Central memory CD8-positive, alpha-beta T cell (primary cell): ENCODE measurements at places on chromosomes 3 and 15.

- no peak for DNase-seq
- no peak overlapping the region for H3K27ac ChIP-seq
- no peaks in the 10 kb centered on the region for H3K4me1 ChIP-seq
- H3K27me3 ChIP-seq: peaks cover 58% of the 10 kb centered on the region
- H3K4me3 ChIP-seq: no peak overlapping the region
- H3K36me3 ChIP-seq: no peaks in the 10 kb centered on the region
These were observed 13.9 kb upstream of the RTP1 start for GRCh38 chr3:187183210-187183862.

DNA sequence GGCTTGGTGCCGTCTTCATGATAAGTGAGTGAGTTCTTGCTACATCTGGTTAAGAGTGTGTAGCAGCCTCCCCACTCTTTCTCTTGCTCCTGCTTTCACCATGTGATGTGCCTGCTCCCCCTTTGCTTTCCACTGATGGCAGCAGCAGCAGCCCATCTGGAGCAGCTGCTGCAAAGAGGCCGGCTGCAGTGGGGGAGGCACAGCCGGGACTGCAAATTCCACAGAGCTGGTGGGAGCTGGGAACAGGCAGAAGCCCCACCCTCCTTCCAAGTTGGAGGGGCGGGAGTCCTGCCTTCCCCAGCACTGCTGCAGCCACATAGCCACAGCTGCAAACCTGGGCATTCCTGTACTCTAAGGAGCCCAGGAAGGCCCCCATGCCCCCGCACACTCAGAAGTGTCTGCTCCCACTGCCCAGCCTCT lies 62.8 kb upstream of the IMPG2 start:
- H3K36me3 ChIP-seq: peaks cover 8% of the 10 kb centered on the region
- no peak for DNase-seq
- H3K27ac ChIP-seq: no peak overlapping the region
- H3K4me3 ChIP-seq: no peak overlapping the region
- H3K27me3 ChIP-seq: no peaks in the 10 kb centered on the region
- peaks cover 47% of the 10 kb centered on the region for H3K4me1 ChIP-seq

DNA sequence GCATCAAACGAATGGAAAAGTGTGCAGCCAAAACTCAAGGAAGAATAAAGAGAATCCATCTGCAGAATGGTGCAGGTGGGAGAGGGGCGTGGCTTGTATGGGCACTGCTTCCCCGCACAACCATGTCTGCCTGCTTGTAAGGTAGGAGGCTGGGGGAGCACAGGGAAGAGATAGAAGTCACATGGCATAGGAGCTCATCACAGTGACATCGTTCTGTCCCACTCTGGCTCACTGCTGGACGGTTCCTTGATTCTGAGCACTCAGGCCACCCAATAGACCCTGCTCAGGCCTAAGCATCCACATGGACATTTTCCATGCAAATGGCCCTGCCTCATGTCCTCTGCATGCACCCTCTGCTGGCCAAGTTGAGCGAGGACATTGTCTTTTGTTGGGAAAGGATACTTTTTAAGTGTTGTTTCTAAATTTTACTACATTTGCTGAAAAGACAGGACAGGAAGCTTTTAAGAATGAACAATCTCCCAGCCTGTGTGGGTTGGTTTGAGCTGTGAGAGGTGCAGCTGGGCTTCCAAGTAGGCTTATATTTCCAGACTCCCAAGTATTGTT lies 3.1 kb downstream of the MYLK start:
- H3K4me3 ChIP-seq: no peak overlapping the region
- H3K36me3 ChIP-seq: no peaks in the 10 kb centered on the region
- H3K27ac ChIP-seq: no peak overlapping the region
- H3K27me3 ChIP-seq: peaks cover 64% of the 10 kb centered on the region

GRCh38 chr3:15405448-15406050 lies 21.8 kb downstream of the METTL6 start:
- H3K27me3 ChIP-seq: no peaks in the 10 kb centered on the region
- DNase-seq: no peak
- H3K4me3 ChIP-seq: no peak overlapping the region
- H3K4me1 ChIP-seq: peaks cover 5% of the 10 kb centered on the region

DNA sequence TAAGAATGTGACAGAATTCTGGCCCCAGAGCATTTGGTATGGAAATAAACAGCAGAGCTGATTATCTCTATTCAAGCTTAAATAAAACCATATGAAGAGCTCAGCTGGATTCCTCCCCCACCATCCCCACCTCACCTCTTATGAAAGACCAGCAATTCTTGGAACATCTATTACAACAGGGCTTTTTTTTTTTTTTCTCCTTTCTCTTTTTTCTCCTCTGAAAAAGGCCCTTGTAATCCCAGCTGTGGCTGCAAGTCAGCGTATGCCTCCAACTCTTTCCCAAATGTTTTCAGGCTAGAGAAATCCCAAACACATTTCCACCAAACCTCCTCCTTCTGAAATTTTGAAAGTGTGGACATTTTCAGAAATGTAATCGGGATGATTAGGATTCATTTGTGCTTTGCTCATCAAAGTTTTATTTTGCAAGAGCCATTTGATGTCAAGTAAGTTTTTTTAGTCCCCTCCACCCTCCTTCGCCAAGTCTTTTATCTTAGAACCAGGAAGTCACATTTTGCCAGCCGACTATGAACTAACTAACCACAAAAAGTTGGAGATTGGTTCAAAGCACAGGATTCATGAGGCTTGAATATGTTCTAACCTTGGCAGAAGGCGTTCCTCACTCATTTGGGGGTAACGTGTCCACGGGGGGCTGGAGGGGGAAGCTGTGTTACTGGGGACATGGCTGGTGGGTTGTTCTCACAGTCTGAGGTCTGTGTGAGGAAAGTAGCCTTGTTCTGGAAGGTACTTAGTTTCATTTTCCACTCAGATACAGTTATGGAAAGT lies 142.0 kb upstream of the PDZRN3 start:
- H3K36me3 ChIP-seq: no peaks in the 10 kb centered on the region
- H3K4me1 ChIP-seq: no peaks in the 10 kb centered on the region
- no peak overlapping the region for H3K4me3 ChIP-seq
- DNase-seq: no peak
- no peak overlapping the region for H3K27ac ChIP-seq

DNA sequence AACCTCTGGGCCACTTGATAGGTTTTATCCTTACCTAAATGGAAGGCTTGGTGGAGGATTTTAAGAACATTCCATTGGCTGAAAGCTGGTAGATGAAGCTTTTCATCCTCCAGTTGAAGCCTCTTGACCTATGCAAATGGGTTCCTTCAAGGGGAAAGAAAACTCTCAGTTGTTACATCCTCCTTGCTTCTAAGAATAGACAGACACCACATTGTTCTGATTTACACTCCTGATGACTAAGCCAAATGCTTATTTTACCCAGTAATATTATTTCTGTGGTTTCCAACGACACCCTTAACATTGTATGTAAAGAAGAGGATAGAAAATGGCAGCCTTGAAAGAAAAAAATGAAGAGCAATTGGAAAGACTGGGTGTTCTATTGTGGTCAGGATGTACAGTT lies 480.5 kb downstream of the OTOL1 start:
- H3K4me3 ChIP-seq: no peak overlapping the region
- no peaks in the 10 kb centered on the region for H3K36me3 ChIP-seq
- no peaks in the 10 kb centered on the region for H3K27me3 ChIP-seq
- H3K4me1 ChIP-seq: no peaks in the 10 kb centered on the region
- no peak for DNase-seq

DNA sequence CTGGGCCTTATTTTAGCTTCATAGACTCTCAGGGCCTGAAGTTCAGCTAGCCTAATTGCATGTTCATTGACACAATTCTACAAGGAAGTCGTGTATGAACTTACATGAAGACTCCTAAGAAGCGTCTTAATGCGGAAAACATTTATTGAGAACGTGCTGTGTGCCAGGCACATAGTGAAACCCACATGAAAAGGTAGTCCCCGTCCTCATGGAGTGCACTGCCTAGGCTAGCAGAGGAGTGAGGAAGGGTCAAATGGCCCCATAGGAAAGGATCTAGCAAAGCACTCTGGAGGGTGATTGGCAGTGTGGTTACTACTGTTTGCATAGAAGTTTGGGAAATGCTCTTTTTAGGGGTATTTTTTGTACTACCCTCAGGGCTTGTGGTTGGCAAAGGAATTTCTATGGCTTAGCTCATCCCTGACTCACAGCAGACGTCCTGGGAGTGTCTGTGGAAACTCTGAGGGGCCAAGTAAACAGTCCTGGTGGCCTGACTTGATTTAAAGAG lies 854 bp upstream of the NPTN start:
- peaks cover 27% of the 10 kb centered on the region for H3K27me3 ChIP-seq
- peaks cover 10% of the 10 kb centered on the region for H3K36me3 ChIP-seq
- no peak for DNase-seq
- H3K4me3 ChIP-seq: peak overlapping the region; percentile 84
- H3K27ac ChIP-seq: peak overlapping the region; percentile 52

GRCh38 chr3:47857151-47857550 lies 54.2 kb downstream of the DHX30 start:
- H3K27me3 ChIP-seq: no peaks in the 10 kb centered on the region
- H3K4me1 ChIP-seq: no peaks in the 10 kb centered on the region
- H3K27ac ChIP-seq: no peak overlapping the region
- no peak overlapping the region for H3K4me3 ChIP-seq
- peaks cover 16% of the 10 kb centered on the region for H3K36me3 ChIP-seq

DNA sequence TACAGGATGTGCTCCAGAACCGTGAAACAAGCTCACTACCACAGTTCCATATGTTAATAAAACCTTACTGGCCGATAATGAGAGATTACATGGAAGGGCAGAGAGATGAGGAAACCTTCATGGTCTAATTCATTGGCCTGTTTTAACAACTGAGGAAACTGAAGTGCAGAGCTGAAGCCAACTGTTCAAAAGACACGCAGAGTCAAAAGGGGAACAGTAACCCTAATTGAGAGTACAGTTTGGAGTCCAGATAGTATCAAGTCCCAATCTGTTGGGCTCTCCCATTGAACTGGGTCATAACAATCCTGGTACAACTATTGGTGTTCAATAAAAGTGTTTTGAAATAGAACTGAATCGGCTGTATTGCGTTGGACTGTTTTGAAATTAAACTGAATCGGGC lies 69.6 kb downstream of the SLC12A8 start:
- DNase-seq: no peak
- H3K4me3 ChIP-seq: no peak overlapping the region
- peak overlapping the region; percentile 64 for H3K27ac ChIP-seq
- H3K27me3 ChIP-seq: no peaks in the 10 kb centered on the region
- peaks cover 27% of the 10 kb centered on the region for H3K4me1 ChIP-seq
- no peaks in the 10 kb centered on the region for H3K36me3 ChIP-seq

- no peak for DNase-seq
- no peak overlapping the region for H3K4me3 ChIP-seq
- H3K36me3 ChIP-seq: peaks cover 19% of the 10 kb centered on the region
- no peak overlapping the region for H3K27ac ChIP-seq
These were observed 21.6 kb downstream of the RLBP1 start for GRCh38 chr15:89199746-89200145.

- peaks cover 1% of the 10 kb centered on the region for H3K36me3 ChIP-seq
- no peak overlapping the region for H3K27ac ChIP-seq
- DNase-seq: no peak
These were observed 7.5 kb downstream of the MESP1 start for GRCh38 chr15:89743594-89743993.

DNA sequence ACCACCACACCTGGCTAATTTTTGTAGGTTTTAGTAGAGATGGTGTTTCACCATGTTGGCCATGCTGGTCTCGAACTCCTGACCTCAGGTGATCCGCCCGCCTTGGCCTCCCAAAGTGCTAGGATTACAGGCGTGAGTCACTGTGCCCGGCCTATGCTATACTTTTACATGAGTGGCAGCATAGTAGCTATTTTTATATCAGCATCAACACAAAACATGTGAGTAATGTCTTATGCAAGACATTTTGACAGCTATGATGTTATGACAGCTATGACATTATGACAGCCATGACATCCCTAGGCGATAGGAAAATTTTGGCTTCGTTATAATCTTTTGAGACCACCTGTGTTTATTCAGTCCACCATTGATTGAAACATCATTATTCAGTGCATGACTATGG lies 4.1 kb upstream of the NAALADL2 start:
- H3K4me1 ChIP-seq: no peaks in the 10 kb centered on the region
- no peak overlapping the region for H3K4me3 ChIP-seq
- no peaks in the 10 kb centered on the region for H3K36me3 ChIP-seq
- H3K27ac ChIP-seq: no peak overlapping the region
- no peaks in the 10 kb centered on the region for H3K27me3 ChIP-seq

GRCh38 chr15:51589881-51590568 lies 32.5 kb downstream of the DMXL2 start:
- no peaks in the 10 kb centered on the region for H3K4me1 ChIP-seq
- no peak overlapping the region for H3K4me3 ChIP-seq
- H3K27me3 ChIP-seq: peaks cover 21% of the 10 kb centered on the region
- H3K36me3 ChIP-seq: no peaks in the 10 kb centered on the region
- DNase-seq: no peak

DNA sequence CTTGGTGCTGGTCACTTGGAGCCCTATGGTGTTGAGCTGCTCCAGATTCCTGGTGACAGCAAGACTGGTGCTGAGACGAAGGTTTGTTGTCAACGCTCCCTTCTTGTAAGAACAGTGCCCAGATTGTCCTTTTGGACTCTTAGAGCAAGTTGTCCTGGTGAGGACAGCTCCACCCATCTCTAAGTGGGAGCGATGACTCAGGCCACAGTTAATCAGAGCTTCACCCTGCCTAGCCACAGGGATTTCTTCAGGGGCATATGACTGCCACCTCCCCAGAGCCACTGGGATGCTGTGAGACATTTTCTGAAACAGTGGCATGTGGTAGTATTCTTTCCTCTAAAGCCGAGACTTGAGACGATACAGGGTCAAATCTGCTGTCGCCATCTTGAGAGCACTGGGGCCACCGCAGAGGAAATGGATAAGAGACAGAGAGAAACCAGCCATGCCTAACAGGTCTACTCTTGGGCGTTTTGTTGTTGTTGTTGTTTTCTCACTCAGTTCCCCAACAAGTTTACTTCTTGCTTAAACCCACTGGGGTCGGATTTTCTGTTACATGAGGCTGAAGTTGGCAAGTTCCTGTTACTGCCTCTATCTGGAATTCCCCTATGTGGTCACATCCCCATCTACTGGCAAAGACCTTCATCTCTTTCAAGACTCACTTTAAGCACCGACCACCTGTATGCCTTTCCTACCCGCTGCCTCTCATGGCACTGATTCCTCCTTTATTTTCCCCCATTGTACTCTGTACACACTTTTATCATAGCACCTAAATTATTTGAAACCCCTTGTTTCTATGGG lies 16.0 kb upstream of the PCOLCE2 start:
- no peak overlapping the region for H3K4me3 ChIP-seq
- H3K4me1 ChIP-seq: no peaks in the 10 kb centered on the region
- peaks cover 2% of the 10 kb centered on the region for H3K36me3 ChIP-seq
- peaks cover 79% of the 10 kb centered on the region for H3K27me3 ChIP-seq
- no peak for DNase-seq

DNA sequence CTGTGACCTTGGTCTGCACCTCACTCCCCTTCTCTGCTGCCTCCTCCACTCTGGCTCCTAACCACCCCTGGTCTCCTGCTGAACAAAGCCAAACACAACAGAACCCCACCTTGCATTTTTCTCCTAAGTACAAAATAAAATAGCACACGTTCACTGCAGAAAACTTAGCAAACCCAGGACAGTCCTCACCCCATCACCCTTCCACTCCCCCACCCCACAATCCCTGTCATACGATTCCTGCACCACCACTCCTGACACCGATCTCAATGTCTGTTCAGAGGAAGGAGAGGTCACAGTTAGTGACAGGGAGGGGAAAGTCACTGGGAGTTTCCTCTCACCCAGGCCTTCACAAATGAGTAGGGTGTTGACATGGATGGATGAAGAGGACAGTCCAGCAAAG lies 4.2 kb downstream of the VPS33B start:
- peak overlapping the region; percentile 8 for H3K27ac ChIP-seq
- peaks cover 19% of the 10 kb centered on the region for H3K36me3 ChIP-seq
- DNase-seq: no peak

- no peak overlapping the region for H3K4me3 ChIP-seq
- DNase-seq: no peak
- H3K27ac ChIP-seq: no peak overlapping the region
- H3K36me3 ChIP-seq: peaks cover 1% of the 10 kb centered on the region
These were observed 102.1 kb upstream of the FHIT start for GRCh38 chr3:61353382-61353781.
